ENCODE measurements at places on chromosomes 2 and 18.

DNA sequence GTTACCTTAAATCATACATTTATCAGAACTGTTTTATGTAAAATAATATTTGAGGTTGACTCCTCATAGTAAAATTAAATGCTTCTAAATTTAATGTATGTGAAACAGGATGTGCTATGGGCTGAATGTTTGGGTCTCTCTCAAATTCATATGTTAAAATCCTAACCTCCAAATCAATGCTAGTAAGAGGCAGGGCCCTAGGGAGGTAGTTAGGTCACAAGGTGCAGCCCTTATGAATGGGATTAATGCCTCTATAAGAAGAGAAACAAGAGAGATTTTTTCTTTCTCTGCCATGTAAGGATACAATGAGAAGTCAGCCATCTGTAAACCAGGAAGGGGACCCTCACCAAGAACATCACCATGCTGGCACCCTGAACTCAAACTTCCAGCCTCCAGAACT is 67.2 kb upstream of the ETAA1 start:
- no peak for DNase-seq

- no peak for DNase-seq
Observed at GRCh38 chr2:221262651-221263050, 309.5 kb downstream of the EPHA4 start.

DNA sequence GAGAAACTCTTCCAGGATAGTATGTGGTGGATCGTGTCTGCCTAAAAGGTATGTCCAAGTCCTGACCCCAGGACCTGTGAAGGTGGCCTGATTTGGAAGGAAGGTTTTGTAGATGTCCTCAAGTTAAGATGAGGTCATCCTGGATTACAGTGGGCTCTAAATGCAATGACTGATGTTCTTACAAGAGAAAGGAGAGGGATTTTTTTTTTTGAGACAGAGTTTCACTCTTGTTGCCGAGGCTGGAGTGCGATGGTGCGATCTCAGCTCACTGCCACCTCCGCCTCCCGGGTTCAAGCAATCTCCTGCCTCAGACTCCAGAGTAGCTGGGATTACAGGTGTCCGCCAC is 19.9 kb downstream of the MBP start:
- DNase-seq = no peak

- peak; percentile 26 for DNase-seq
Observed at GRCh38 chr2:201180010-201180409, 2.9 kb upstream of the CASP10 start.

- DNase-seq = no peak
Observed at GRCh38 chr2:124162256-124162655, 137.2 kb downstream of the CNTNAP5 start.

- DNase-seq = no peak
Observed at GRCh38 chr2:33500177-33500576, 23.7 kb downstream of the RASGRP3 start.

DNA sequence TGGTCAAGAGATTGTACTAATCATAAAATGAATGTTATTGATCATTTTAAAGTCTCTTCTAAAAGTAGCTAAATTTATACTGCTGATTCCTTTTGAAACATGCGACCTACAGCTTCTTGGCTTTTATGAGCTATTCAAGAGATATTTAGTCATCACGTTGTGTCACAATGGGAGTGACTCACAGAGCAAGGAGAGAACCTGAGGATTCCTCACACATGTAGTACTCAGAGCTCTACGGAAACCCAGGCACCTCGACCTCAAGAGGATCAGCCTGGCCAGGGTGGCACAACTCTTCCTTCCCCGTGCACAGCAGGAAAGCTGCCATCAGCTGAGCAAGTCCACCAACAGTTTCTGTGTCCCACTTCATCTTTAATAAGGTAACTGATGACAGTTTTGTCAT is at the start of gene DHRS9:
Gene DHRS9, plus strand, starts transcription at position 223 of the 400 bp plus-strand sequence. CDS start 12,019 bp downstream, outside the sequence.
- no peak for DNase-seq

DNA sequence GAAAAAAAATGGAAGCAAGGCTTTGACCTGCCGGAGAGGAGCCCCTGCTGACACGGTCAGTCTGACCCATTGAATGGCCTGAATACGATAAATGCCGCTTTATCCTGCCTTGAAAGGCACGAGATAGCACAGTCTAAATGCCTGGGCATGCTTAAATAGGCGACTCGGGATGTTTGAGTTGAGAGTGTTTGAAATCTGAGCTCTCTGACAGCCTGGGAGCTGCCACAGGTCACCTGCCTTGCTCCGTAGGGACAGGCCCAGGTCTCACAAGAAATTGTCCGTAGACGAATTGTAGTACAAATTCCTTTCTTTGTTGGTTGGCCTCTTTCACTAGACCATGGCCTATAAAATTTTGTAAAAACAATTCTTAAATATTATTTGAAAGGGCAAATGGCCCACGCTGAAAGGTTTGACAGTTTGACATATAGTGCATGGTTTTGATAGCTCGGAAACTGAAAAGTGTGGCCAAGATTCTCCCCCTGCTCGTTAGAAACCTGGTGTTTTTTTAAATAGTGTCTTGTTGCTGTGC is 72.8 kb downstream of the MEIS1 start:
- no peak for DNase-seq

DNA sequence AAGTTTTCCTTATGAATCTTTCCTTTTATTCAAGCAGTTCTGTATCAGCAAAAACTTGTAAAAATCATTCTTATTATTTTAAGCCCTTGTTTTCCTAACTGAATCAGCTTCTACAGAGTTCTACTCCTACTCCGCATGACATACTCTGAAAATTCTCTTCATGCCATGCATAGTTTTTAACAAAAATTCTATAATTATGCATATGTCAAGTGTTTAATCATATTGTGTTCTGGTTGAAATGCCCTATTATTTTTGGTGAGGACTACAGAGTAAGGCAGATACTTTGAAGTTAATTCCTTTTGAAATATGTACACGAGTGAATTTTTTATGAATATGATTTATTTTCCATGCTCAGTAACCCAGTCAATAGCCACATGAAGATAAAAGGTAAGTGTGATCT is 28.8 kb downstream of the ANKRD30B start:
- DNase-seq = no peak

DNA sequence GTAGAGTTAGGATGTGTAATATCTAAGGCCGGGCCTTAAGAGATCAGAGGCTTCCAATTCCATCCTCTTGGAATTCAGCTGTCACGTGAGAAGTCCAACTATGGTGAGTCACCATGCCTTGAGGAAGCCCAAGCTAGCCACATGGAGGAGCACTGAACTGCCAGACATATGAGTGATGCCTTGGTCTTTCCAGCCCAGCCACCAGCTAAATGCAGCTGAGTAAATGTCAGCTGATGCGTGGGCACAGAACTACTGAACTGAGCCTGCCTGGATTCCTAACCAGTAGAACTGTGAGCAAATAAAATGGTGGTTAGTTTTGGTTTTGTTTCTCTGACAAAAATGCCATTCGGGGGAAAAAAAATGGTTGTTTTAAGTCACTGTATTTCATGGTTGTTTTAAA is 153.7 kb upstream of the SERTAD2 start:
- peak; percentile 83 for DNase-seq

GRCh38 chr2:229206548-229206947 is 64.5 kb downstream of the PID1 start:
- no peak for DNase-seq

GRCh38 chr2:222404151-222404905 is 20.0 kb upstream of the SGPP2 start:
- no peak for DNase-seq

DNA sequence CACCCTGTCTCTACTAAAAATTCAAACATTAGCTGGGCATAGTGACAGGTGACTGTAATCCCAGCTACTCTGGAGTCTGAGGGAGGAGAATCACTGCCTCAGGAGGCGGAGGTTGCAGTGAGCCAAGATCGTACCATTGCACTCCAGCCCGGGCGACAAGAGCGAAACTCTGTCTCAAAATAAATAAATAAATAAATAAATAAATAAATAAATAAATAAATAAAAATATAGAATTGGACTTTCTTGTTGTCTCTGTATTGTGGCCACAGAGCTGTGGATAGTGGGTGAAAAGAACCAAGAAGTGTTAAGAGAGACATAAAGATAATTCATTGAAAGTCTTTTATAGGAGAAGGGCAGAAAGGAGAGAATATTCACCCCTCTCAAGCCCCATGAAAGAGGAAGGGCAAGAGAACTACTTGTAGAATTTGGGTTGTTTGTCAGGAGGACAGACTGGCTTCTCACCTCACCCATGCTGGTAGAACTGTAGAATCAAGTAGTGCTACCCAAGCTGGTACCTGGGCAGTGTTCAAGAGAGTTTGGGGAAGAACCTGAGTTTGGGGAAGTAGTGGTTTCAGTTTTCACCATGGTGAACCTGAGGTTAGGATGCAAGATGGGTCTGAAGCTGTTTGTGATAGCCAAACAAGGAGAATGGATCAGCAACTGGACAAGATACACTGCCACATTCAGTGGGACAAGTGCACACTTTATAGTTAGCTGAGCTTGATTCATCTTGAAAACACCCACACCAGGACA is 256.5 kb downstream of the CD226 start:
- no peak for DNase-seq

- no peak for DNase-seq
Observed at GRCh38 chr2:72886505-72887031, 640 bp upstream of the SPR start.

DNA sequence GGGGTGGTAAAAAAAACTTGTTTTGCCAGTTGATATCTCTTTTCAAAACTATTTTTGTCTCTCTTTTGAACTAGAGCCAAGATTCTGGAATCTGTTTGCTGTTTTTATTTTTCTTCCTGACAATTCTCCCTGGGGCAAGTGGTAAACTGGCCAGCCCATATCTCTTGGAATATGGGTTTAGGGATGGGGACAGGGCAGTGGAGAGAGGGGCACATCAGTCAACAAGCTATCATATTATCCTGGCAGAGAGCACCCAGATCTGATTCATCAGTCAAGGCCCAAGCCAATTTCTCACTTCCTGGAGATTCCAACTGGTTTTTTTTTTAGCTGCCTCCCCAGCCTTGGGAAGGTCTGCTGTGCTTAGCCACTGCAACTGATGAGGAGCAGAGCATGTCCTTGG is 52.3 kb downstream of the ARHGAP28 start:
- peak; percentile 9 for DNase-seq

DNA sequence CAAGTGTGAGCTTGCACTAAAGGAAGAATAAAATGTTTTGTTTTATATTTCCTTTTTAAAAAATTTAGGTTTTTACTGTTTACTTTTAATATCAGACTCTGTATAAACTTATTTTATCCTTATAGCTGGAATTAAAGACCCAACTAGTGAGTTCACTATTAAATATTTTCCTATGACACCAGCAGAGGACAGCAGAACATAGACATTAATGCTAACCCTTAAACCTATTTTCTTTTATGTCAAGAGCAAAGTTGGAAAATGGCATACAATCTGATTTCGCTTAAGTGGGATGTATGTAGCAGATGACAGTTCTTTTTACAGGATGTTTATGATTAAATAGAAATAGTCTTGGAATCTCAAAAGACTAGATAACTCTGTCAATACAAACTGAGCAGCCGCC is 188.2 kb upstream of the XIRP2 start:
- DNase-seq = no peak

DNA sequence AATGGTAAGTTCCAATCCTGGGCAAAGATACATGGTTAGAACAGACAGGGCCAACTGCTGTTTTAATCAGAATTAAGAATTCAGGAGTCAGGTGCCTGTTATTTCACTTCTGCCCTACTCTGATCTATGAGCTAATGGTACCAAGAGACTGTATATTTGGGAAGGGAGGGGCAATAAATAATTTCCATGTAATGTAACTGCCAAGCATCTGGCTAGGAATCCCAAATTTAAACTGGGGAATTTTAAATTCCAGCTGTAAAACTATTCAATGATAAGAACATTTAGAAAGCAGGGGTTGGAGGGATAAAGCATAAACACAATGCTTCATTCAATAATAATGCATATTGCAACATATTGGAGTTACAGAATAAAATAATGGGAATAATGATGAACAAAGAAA is 49.7 kb downstream of the SCN7A start:
- DNase-seq = no peak

GRCh38 chr18:70368903-70369302 is 80.1 kb downstream of the SOCS6 start:
- no peak for DNase-seq

DNA sequence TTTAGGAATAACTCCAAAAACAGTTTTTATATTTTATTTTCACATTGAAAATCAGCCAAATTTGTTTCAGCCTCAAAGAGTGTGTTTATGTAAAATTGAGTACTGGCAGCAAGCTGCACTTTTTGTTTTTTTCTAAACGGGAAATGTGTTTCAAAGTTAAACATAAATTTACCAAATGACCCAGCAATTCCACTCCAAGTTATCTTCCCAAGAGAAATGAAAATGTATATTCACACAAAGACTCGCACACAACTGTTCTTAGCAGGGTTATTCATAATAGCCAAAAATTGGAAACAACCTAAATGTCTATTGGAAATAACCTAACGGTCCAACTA is 9.3 kb downstream of the ALPK2 start:
- no peak for DNase-seq

DNA sequence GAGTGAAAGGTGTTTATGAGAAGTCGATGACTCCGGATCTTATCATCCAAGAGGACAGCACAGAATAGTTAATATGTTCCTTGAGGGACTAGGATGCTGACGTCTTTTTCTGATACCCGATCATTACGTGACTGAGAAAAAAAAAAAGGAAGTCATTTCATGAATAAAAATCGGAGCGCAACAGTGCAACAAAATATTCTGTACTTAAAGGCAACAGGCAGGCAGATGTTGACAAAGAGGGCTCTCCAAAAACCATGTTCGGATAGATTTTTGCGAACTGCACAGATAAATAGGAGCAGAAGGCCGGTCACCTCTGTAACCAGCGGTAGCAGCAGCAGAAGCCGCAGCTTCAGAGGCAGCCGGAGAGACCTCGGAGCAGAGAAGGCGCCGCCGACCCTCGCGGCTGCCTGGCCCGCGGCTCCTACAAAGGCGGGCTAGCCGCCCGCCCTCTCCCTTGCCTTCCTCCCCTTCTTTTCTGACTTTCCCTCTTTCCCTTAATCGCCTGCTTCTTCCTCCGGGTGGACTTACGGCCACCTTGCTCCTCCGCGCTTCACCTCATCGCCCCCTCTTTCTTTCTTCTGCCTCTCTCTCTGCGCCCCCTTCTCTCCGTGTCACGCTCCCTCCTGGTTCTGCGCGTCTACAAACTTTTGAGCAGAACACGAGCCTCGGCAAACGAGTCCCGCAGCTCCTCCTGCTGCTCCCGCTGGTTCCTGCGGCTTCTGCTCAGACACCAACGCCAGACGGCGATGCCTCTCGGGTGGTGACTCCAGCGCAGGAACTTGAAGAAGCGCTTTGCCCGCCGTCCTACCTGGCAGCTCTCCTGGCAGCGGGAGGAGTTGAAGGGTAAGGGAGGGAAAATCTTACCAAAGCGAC is at the start of gene ADCYAP1:
Gene ADCYAP1, plus strand, starts transcription at position 654 of the 873 bp plus-strand sequence. CDS start 516 bp downstream, outside the sequence.
- no peak for DNase-seq

All from hepatic stellate cell (primary cell).